ENCODE measurements at places on chromosomes 7 and 10.

GRCh38 chr7:101924171-101924570 lies 106.7 kb downstream of the CUX1 start:
- no peak for DNase-seq

- no peak for DNase-seq
These were observed 286.9 kb upstream of the MGMT start for GRCh38 chr10:129179972-129180678.

DNA sequence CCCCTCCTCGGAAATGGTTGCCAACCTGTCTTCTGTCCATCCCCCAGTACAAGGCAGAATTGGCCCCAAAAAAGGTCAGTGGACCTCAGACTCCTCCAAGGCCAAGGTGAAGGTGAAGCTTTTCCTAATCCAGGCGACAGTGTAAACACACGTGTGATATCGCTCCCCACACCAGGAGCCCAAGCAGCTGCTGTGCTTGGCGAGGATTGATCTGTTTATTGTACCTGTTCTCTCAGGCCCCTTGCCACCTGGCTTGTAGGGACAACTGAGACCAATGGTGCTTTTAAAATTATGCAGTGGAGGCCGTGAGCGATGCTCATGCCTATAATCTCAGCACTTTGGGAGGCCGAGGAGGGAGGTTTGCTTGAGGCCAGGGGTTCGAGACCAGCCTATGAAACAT lies 66.1 kb upstream of the GTF2IRD1 start:
- no peak for DNase-seq

GRCh38 chr7:72015136-72015535 lies 397.0 kb downstream of the CALN1 start:
- no peak for DNase-seq

- no peak for DNase-seq
These were observed 9.8 kb upstream of the PLAC9 start for GRCh38 chr10:80122746-80123145.

- no peak for DNase-seq
These were observed 25.7 kb downstream of the SUV39H2 start for GRCh38 chr10:14904316-14904732.

GRCh38 chr7:2237109-2237602 lies 4.4 kb upstream of the MAD1L1 start:
- no peak for DNase-seq

DNA sequence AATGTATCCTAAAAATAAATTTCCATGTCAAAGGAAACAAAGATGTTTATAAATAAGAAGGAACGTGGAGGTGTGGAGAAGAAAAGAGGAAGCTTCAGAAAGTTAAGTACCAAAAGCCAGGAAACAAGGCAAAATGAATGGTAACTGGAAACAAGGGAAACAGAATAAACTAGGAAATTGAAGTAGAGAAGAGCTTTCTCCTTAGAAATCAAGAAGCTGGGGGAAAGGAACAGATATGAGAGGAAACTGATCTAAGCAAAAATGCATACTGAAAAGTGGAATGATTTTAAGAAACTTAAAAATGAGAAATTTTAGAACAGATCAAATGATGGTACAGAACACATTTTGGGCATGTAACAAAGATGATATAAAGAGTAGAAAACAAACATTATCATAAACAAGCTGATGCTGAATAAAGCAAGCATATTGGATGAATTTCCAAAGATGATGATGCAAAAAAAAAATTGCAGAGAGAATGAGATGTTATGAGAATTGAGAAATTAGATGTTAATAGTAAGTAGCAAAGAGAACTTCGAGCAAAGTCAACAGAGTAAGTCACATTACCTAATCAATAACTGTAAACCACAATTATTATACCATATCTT lies 1.9 kb downstream of the BRAF start:
- no peak for DNase-seq

GRCh38 chr7:159098811-159099655 lies 45.6 kb downstream of the VIPR2 start:
- no peak for DNase-seq

GRCh38 chr10:100504096-100504495 lies 15.6 kb downstream of the SEC31B start:
- peak; percentile 24 for DNase-seq

- no peak for DNase-seq
These were observed 802 bp upstream of the CDK6 start for GRCh38 chr7:92837000-92837749.

DNA sequence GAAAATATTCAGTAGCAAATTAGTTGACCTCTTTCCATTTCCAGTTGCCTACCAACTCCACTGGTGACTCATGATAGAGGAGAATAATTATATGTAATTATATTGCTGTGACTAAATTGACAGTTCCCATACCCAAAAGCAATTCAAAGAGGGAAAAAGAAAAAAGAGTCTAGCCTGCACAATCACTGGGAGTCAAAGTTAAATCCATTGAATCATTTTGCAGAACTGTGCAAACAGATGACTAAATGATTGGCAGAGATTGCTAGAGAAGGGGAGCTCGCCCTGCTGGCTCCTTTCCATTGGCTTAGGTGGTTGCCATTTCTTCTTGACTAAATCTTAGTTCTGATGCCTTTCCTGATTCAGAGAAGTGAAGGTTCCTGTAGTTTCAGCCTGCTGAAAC lies 1228.6 kb upstream of the SORCS1 start:
- DNase-seq, result peak; percentile 10

DNA sequence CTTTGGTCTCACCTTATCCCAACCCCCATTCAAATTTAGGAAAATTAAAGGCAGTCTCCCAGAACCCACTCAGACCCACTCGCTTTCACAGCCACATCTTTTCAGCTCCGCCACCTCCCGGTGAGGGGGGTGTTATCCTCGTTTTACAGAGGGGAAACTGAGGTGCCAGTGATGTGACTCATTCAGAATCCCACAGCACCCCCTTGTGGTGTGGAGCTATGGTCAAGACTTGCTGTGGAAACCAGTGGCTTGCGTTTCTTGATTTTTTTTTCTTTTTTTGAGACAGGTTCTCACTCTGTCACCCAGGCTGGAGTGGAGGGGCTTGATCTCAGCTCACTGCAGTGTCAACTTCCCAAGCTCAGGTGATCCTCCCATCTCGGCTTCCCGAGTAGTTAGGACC lies 27.6 kb downstream of the SLC35G1 start:
- DNase-seq, result no peak

GRCh38 chr10:129718548-129719414 lies 245.3 kb downstream of the EBF3 start:
- DNase-seq, result no peak

GRCh38 chr10:12910835-12911234 lies 90.7 kb downstream of the CCDC3 start:
- DNase-seq, result no peak

- no peak for DNase-seq
These were observed 276.2 kb upstream of the SEMA3C start for GRCh38 chr7:81195033-81195432.

DNA sequence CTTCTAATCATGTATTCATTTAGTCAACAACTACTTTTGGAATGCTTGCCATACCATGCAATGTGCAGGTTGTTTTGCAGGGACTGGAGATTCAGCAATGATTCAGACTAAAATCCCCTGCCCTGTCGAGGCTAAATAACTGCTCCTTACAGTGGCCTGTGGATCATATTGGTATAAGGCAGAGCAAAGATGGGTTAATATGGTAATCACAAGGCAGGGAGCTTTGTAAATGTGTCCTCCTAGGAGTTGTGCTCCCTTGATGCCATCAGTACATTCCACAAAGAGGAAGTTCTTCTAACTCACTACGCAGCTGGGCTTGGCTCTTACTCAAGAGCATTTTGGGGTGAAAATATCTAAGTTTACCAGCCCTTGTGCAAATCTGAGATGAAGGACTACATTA lies 614 bp upstream of the IFIT2 start:
- no peak for DNase-seq

DNA sequence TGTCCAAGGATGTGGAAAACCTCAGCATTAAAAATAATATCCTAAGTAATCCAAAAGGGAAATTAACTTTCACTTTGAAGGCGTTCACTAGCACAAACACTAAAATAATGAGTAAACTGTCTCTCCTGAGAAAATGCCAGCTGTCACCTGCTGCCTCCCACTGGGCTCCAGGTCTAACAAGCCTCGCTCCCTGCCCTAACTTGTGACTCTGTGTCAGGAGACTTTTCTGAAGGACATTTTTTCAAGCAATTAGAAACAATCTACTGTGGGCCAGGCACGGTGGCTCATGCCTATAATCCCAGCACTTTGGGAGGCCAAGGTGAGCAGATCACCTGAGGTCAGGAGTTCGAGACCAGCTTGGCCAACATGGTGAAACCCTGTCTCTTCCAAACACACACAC lies 72.8 kb upstream of the GLCCI1 start:
- DNase-seq, result no peak

GRCh38 chr10:9635691-9636090 lies 1382.0 kb upstream of the CELF2 start:
- DNase-seq, result no peak

GRCh38 chr10:110609605-110610004 lies 34.5 kb upstream of the RBM20 start:
- DNase-seq, result no peak

DNA sequence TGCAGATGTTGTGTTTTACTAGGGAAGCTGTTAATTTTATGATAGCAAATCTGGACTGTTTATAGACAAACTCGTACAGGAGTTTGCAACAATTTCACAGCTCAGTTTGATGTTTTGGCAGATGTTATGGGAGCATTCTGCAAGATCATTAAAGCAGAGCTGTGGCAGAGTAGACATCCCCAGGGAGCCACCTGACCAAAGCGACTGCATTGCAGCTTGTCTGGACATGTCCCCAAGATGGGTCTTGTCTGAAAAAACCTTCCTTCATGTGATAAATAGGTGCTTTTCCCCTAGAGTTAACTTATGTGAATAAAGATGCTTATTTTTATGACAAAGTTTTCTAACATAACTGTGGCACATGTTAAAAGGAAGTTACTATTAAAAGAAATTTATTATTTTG lies 91.2 kb upstream of the GPR141 start:
- no peak for DNase-seq

- DNase-seq, result peak; percentile 41
These were observed 161.4 kb downstream of the TFEC start for GRCh38 chr7:115869190-115869589.

DNA sequence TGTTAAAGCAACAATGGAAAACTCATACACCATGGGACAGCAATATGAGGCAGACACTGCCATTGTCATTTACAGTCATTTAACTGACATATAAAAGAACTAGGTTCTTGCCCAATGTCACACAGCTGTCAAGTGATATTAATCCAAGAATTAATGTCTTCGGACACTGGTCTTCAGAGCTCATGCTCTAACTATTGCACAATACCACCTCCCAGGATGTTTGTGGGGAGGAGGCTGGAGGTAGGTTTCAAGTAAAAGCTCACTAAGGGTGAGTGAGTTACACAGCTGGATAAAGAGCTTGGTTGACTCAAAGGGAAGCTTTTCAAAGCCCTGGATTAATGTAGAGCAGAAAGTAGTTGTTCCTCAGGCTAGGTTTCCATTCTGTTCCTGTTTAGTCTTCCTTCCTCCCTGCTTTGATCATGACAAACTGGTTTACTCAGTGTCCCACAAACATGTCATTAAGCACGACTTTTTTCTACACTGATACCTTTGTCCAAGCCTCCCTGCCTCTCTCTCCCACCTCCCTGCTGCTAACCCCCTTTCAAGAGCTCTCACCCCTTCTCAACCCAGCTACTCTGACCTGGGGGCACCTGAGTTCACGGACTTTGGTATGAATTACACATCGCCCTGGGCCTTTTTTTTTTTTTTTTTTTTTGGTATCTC lies 987 bp upstream of the EXOC6 start:
- no peak for DNase-seq

GRCh38 chr10:114520453-114520852 lies 116.2 kb upstream of the AFAP1L2 start:
- DNase-seq, result peak; percentile 52

GRCh38 chr10:119371704-119372663 lies 164.6 kb downstream of the GRK5 start:
- DNase-seq, result no peak

GRCh38 chr7:25359471-25360059 lies 131.3 kb upstream of the NPVF start:
- DNase-seq, result no peak

DNA sequence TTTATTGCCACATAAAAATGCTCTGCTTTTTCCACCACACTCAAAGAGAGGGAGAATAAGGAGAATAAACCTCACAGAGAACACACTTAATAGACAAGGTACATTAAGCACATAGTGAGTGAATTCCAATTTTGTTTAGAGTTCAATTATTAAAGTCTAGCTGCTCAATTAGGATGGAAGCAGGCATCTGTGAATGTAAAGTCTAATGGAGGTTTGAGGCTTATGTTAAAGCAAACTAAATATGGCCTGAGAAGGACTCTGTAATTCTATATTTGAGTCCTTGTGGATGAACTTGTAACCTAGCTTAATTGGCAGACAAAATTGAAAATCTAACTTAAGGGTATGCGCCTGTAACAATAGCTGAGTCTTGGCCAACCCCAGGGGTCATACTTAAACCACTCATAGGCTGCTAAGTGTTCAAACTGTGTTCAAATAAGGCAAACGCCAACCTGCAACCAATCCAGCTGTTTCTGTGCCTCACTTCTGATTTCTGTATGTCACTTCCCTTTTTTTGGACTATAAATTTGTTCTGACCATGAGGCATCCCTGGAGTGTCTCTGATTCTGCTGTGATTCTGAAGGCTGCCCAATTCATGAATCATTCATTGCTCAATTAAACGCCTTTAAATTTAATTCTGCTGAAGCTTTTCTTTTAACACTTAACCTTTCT lies 31.3 kb upstream of the NME8 start:
- DNase-seq, result no peak

DNA sequence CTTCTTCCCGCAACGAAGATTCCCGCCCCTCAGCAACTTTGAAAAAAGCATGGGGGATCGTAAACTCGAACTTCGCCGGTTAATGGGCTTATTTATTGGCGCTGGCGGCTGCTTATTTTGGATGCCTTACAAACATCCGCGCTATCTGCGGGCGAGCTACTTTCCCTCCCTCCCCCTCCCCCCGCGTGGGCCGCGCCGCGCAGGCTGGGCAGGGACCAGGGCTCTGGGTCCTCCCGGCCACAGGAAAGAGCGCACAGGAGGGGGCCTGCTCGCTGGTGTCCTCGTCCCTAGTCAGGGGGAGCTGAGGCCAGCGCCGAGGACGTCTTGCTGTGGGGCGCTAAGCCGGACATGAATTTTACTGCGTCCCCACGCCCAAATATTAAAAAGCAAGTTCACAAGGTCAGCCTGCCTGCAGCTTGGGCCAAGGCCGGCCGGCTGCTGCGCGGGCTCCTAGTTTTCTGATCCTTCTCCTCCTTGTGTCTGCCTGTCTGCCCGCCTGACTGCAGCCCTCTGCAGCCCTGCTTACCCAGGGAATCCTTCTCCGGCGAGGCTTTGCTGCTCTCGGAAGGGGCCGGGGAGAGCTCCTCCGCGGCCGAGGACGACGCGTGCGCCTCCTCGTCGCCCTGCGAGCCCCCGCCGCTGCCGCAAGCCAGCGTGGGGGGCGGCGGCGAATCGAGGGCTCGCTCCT lies 1.2 kb downstream of the HOXA10 start:
- DNase-seq, result no peak
